ENCODE measurements at places on chromosomes 13 and 19.

DNA sequence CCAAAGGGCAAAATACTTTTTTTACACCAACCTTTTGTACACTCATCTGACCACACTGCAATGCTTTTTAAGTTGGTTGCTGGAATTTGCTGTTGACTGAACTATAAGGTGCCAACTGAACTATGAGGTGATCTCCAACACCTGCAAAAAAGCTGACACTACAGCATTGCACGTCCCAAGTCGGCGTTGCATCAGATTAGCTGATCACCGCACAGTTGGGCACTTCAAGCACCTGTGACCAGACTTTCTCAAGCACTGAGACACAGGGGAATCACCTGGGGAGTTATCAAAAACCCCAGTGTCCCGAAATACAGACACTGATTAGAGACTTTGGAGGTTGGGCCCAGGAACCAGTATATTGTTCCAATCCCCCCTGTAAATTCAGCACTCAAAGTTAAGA lies 1.1 kb downstream of the NLRP11 start:
- DNase-seq: no peak

DNA sequence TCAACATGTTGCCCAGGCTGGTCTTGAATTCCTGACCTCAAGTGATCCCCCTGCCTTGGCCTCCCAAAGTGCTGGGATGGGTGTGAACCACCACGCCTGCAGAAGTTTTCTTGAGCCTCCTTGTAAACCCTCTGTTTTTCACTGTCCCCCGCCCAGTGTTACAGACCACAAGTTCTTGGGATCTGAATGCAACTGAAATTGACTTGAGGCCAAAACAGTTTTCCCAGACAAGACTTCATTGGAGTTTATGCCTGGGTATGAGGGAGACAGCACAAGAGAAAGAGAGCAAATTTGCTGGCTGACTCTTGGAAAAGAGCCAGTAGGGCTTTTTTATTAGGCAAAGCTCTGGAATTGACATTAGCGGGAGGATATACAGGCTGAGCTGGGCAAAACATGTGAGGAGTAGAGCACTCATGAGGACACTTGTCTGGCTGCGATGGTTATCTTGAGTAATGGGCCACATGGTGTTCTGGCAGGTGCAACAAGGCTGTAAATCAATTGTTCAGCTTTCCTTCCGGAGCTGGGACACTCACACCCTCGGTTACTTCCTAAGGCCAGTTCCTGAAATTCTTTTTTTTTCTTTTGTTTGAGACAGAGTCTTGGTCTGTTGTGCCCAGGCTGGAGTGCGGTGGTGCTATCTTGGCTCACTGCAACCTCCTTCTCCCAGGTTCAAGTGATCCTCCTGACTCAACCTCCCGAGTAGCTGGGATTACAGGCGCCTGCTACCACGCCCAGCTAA lies 12.7 kb upstream of the HNRNPL start:
- peak; percentile 68 for DNase-seq

DNA sequence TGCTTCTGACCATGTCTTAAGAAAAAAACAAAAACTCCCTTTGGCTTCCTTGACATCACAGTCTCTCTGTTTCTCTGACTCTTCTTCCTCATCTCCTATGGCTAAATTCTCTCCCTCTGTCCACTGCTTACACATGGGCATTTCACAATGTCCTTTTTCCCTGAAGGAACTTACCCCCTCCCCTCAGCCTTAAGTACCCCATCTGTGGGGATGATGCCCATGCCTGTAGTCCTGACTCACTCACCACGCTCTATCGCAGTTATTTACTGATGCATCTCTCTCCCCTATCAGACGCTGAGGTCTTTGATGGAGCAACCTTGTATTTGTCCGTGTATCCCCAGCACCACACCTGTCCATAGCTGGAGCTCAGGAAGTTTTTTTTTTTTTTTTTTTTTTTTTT lies 32.4 kb downstream of the ACTN4 start:
- no peak for DNase-seq

GRCh38 chr19:13838435-13839129 lies 38.4 kb upstream of the NANOS3 start:
- DNase-seq: no peak

GRCh38 chr13:109821103-109821502 lies 34.7 kb upstream of the IRS2 start:
- DNase-seq: no peak

- no peak for DNase-seq
These were observed 15.8 kb downstream of the MICOS13 start for GRCh38 chr19:5664515-5664914.

DNA sequence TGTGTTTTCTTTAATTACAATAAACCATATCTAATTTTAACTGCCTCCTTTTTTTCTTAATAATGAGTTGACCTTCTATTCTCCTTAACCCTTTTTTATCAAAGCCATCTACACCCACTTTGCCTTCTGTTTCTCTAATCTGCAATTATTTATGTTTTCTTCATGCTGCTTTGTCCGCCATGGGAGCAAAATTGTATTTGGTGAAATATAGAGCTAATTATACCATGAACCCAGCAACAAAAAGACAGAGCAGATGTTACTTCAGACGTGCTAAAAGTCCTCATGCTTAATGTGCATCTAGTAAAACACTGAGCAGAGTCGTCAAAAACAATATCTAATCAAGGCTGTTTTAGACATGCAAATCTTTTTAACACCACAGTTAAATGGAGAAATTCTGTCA lies 264.7 kb downstream of the DACH1 start:
- DNase-seq: no peak

DNA sequence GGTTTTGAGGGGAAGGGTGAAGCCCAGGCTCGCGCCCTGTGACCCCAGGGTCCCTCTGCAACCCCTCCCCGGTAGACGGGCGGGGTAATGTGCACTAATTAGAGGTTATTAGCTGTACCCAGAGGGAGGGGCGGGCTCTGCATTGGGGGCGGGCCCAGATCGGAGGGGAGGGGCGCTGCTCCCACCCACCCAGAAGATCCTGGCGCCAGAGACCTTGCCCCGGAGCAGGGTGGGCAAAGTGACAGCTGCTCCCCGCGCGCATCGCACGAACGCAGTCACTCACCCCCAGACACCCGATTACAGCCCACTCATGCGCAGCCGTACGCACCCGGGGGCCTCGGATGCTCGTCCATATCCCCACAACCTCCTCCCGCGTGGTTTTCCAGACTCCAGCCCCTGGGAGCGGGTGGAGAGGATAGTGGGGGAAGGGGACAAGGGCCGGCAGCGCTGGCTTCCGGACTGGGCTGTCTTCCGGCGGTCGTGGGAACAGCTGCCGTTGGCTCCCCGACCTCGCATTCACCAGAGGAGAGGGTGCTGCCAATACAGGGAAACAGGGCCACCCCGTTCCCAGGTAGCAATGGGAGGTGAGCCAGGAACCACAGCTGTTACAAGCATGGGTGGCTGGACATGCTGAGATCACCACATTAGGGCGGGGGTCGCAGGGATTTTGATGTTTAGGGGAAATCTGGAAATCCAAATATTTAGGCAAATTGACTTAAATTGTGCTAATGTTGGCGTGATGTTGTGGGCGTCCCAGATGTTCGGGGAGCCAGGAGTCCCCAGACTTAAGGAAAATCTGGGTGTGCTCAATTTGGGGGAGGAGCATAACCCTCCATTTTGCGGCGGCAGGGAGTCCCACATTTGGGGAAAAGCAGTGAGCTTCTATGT lies 2.9 kb upstream of the HOOK2 start:
- DNase-seq: peak; percentile 51

DNA sequence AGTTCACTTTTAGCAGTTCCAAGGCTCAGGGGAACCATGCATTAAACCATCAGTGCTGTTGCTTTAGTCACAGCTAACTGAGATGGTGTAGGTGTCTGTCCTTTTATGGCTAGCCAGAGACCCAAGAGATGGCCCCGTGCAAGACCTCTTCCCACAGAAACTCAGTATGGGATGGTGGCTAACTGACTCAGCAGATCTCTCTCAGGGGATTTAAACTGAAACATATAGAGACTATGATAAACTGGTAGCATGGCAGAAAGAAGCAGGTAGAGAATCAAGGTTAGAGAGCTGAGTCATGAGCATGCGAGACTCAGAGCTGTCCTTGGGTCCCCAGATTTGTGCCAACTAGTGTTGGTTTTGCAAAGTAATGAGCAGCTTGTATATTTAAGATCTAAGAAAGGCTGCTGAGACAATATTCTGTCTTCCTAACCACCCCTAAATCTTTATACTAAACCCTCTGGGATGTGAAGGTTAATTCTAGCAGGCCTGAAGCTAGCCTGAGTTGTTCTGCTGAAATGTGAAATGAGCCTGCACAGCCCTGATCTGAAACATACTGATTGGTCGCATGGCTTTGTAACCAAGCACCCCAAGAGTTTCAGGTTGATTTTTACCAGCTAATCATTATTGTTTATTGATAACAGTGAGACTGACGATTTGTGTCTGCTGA lies 6.5 kb upstream of the SCEL start:
- no peak for DNase-seq

DNA sequence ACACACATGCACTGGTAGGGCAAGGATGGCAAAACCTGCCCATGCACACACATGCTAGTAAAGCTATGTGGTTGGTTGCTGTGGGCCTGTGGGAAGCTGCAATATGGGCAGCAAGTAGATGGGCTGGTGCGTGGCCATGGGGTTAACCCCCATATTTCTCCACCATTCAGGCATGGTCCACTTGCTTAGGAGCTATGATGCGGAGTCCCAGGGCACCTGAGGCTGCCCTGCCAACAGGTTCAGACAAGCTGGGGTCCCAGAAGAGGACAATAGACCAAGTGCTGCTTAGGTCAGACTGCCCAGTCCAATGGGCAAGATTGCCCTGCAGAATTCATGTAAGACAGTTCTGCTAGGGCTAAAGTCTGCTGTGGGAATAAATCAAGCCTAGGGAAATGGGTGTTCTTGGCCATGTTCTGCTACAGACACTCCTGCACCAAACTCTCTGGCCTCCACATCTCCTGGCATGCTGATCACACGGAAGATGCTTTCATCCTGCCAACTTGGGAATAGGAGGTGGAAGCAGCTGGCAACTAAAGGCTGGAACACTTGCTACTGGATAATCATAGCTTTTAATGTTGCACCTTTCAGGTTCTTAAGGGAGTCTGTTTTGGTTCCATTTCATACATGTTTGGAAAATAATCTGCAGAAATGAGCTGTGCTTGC lies 646.3 kb upstream of the SLITRK1 start:
- no peak for DNase-seq

- DNase-seq: no peak
These were observed 71.8 kb downstream of the TBC1D4 start for GRCh38 chr13:75410207-75410606.

GRCh38 chr19:50300814-50301606 lies 28.2 kb downstream of the KCNC3 start:
- no peak for DNase-seq

GRCh38 chr19:482186-483041 lies 13.9 kb upstream of the MADCAM1 start:
- DNase-seq: no peak

- DNase-seq: peak; percentile 91
These were observed 3.0 kb downstream of the PRKD2 start for GRCh38 chr19:46713781-46714443.

- DNase-seq: no peak
These were observed 9.6 kb downstream of the KHSRP start for GRCh38 chr19:6414793-6415590.

GRCh38 chr13:98232456-98232855 lies 55.4 kb upstream of the RNF113B start:
- DNase-seq: no peak

GRCh38 chr13:21882766-21883165 lies 211.9 kb downstream of the FGF9 start:
- no peak for DNase-seq

DNA sequence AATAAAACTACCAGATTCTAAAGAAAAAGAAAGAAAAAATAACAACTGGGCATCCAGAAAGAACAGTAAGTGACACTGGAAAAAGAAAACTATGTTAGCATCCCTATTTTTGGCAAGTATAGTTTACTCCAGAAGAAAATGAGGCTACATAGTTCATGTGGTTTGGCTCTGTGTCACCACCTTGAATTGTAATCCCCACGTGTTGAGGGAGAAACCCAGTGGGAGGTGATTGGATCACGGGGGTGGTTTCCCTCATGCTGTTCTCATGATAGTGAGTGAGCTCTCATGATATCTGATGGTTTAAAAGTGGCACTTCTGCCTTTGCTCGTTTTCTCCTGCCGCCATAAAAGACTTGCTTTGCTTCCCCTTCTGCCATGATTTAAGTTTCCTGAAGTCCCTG lies 76.9 kb downstream of the ITGBL1 start:
- DNase-seq: peak; percentile 61

- no peak for DNase-seq
These were observed 202.9 kb downstream of the USP12 start for GRCh38 chr13:26968431-26969341.

DNA sequence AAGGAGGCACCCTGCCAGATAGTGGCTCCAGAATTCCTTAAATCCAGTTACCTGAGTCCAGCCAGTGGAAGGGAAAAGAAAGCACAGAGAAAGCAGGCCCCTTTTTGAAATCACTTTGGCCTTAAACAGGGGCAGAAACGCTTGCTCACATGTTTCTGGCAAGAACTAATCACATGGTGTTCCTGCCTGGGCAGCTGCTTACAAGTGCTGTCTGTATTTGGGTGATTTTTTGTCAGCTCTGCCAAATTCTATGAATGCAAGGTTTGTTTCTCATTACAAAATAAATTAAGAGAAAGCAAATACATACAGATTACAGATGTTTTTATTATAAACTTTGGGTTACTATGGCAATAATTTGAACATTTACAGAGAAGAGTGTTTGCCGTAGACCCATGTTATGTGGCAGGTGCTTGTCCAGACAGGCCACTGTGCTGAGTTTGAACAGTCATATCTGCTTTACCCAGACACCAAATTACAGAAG lies 1237.8 kb downstream of the SLITRK5 start:
- peak; percentile 55 for DNase-seq

- DNase-seq: peak; percentile 88
These were observed 12.3 kb downstream of the HRC start for GRCh38 chr19:49142866-49143335.

- no peak for DNase-seq
These were observed 112.2 kb downstream of the NDFIP2 start for GRCh38 chr13:79593121-79593520.

- no peak for DNase-seq
These were observed 1.4 kb upstream of the PTPRS start for GRCh38 chr19:5341981-5342380.

DNA sequence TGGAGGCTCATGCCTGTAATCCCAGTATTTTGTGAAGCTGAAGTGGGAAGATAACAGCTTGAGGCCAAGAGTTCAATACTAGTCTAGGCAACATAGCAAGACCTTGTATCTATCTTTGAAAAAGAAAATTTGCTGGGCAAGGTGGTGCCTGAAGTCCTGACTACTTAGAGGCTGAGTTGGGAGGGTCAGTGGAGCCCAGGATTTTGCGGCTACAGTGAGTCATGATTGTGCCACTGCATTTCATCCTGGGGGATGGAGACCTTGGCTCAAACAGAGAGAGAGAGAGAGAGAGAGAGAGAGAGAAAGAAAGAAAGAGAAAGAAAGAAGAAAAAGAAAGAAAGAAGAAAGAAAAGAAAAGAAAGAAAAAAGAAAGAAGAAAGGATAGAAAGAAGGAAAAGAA lies 1872.3 kb upstream of the PCDH20 start:
- no peak for DNase-seq

- DNase-seq: no peak
These were observed 95.2 kb upstream of the CLDN10 start for GRCh38 chr13:95457294-95457693.

DNA sequence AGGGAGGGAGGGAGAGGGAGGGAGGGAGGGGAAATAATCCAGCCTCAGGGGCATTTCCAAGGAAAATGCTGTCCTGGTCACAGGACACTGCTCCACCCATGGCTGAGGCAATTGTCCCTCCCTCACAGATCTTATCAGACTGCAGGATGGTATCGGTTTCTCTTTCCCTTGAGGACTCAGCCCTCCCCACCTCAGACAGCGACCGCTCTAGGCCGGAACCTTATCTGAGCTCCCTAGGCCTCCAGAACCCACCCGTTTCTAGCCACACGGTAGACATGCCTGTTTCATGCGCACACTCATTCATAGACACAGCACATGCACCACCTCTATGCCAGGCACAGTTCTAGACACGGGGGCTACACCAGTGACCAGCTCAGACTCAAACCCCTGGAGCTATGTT lies 10.0 kb upstream of the IZUMO2 start:
- no peak for DNase-seq

Measured in hematopoietic multipotent progenitor cell treated with erythropoietin and hydrocortisone succinate and interleukin-3 and kit ligand, for 8 days (in vitro differentiated cells).